Osteoblast (primary cell): ENCODE measurements at places on chromosomes 3 and 15. TPM values are rescaled to one million over a fixed set of nuclear protein-coding genes. Genes with fewer than 3 reads are reported as not detected.

The GOLGA6A gene
- under 0.01 TPM in 1 of 2 replicates, not detected in the other for total RNA-seq

The NMB gene
- total RNA-seq, result 6.9 and 8.5 TPM in 2 replicates

The RAD18 gene
- 7.6 and 8.8 TPM in 2 replicates for total RNA-seq

The INKA1 gene
- 5.8 and 6.5 TPM in 2 replicates for total RNA-seq

The KLHL6 gene
- under 0.01 TPM in 1 of 2 replicates, not detected in the other for total RNA-seq

The CLDN1 gene
- 0.29 and 1.1 TPM in 2 replicates for total RNA-seq

The MASP1 gene
- 1.2 and 1.4 TPM in 2 replicates for total RNA-seq

The TRPC1 gene
- 19.9 and 32.1 TPM in 2 replicates for total RNA-seq

The XCR1 gene
- total RNA-seq, result not detected in 2 replicates

The XIRP1 gene
- under 0.01 TPM in 2 replicates for total RNA-seq

The CERS3 gene
- not detected in 2 replicates for total RNA-seq

The SQOR gene
- 122 and 134 TPM in 2 replicates for total RNA-seq

The GLDN gene
- 0.59 and 1.1 TPM in 2 replicates for total RNA-seq

The NUP210 gene
- under 0.01 TPM in 2 replicates for total RNA-seq

The EFCAB12 gene
- under 0.01 TPM in 2 replicates for total RNA-seq

The ALDH1L1 gene
- total RNA-seq, result under 0.01 TPM in 1 of 2 replicates, not detected in the other

The ALDH1A3 gene
- 54.6 and 61.6 TPM in 2 replicates for total RNA-seq

The CCR9 gene
- total RNA-seq, result not detected in 2 replicates

The STAB1 gene
- total RNA-seq, result 0.59 and 1.1 TPM in 2 replicates

The ARGFX gene
- total RNA-seq, result not detected in 2 replicates

The C3orf85 gene
- not detected in 2 replicates for total RNA-seq

The ZNF662 gene
- total RNA-seq, result 4.0 and 4.1 TPM in 2 replicates

The OCA2 gene
- not detected in 2 replicates for total RNA-seq

The LYZL4 gene
- total RNA-seq, result not detected in 2 replicates

The MUC20 gene
- total RNA-seq, result 0.36 and 1.2 TPM in 2 replicates

The RARB gene
- total RNA-seq, result 4.1 and 7.6 TPM in 2 replicates

The AGBL1 gene
- not detected in 2 replicates for total RNA-seq

The PLCH1 gene
- under 0.01 and 0.36 TPM in 2 replicates for total RNA-seq

The LTK gene
- total RNA-seq, result not detected in 2 replicates

The LXN gene
- total RNA-seq, result 96.9 and 114 TPM in 2 replicates

The CCR2 gene
- total RNA-seq, result not detected in 2 replicates

The MORC1 gene
- total RNA-seq, result not detected in 2 replicates
